ENCODE measurements at places on chromosomes 3 and 15.

DNA sequence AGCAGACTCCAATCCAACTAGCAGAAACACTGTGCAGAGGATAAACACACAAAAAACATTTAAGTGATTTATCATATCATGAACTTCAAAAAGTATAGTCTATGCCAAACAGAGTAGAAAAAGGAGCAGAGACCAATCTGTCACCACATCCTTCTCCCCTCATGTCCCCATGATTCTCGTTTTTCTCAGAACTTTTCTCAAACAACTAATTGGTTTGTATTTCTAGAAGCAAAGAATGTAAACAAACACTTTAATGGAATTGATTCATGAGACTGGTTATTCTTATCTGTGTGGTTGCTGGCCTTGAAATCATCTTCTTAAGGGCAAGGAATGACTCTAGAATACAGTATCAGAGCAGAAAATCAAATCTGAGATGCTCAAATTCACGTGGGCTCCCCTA is 294.2 kb upstream of the THBS1 start:
- peak; percentile 37 for DNase-seq

DNA sequence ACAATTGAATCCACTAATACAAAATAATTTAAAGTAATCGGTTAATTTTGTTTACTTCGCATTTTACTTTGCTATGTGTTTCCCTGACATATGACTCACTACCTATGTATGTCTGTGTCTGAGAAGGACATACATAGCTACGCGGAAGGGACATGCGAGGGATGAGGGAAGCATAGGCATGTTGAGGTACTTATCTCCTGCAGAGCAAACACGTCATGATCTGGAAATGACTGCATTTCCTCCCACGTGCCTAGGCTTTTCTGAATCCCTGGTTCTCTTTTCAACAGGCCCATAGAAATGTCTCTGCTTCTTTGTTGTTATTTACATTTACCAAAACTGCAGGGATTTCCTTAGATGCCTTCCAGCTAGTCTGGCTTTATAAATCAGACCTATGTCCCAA is 27.5 kb downstream of the ALCAM start:
- no peak for DNase-seq

DNA sequence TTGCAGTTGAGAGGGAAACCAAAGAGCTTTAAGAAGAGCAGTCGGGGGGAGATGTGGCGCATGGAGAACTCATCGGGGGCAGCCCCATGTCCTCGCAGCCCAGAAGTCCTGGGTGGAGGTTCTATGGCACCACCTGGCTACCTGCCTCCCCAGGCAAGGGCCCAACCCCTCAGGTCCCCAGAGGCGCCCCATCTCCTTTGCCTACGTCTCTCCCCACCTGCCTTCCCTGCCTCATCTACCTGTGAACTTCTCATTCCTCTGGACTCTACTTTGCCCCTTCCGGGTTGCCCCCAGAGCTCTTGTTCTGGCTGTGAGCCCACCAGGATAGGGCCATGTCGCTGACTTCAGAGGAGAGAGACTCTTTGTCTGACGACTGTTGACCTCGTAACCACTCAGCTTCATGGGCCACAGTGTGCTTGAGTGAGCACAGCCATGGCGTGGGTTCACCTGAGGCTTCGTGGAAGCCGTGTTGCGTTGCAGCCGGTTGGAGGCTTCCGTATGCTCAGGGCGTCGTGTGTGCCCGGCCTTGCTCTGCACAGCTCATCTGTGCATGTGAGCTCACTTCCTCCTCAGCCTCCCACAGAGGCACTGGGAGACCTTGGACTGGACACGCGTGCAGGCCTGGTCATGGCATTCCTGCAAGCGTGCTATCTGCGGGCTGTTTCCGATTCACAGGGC is 13.4 kb downstream of the APBA2 start:
- DNase-seq: no peak

GRCh38 chr3:37980462-37981347 is 9.9 kb upstream of the VILL start:
- DNase-seq: no peak

- DNase-seq: no peak
Measured at GRCh38 chr3:115186351-115187148, 39.5 kb upstream of the ZBTB20 start.

- DNase-seq: peak; percentile 64
Measured at GRCh38 chr3:181561139-181562031, 150.3 kb upstream of the SOX2 start.

GRCh38 chr3:139721370-139721769 is 43.6 kb upstream of the NMNAT3 start:
- no peak for DNase-seq

- no peak for DNase-seq
Measured at GRCh38 chr3:23913873-23914743, 2.7 kb downstream of the NKIRAS1 start.

GRCh38 chr15:67341539-67341938 is 87.0 kb downstream of the IQCH start:
- no peak for DNase-seq

GRCh38 chr3:150605998-150606641 is 3.0 kb downstream of the SELENOT start:
- DNase-seq: no peak

DNA sequence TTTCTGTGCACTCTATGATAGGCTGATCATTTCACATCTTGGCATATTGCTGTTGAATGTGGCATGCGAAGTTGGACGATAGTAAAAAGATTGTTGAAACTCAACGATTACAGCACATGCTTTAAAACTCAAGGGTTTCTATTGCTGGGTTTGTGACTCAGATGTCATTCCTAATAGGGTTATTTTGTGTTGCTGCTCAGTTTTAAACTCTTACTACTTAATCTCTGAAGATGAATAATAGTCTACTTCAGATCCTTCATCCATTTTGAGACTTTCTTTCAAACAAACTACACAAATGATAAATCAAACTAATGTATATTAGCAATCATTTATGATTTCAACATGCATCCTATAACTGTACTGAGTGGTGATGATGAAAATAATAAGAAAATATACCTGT is 71.3 kb upstream of the MBNL1 start:
- DNase-seq: no peak

GRCh38 chr3:122690096-122690495 is 9.5 kb downstream of the PARP14 start:
- no peak for DNase-seq

DNA sequence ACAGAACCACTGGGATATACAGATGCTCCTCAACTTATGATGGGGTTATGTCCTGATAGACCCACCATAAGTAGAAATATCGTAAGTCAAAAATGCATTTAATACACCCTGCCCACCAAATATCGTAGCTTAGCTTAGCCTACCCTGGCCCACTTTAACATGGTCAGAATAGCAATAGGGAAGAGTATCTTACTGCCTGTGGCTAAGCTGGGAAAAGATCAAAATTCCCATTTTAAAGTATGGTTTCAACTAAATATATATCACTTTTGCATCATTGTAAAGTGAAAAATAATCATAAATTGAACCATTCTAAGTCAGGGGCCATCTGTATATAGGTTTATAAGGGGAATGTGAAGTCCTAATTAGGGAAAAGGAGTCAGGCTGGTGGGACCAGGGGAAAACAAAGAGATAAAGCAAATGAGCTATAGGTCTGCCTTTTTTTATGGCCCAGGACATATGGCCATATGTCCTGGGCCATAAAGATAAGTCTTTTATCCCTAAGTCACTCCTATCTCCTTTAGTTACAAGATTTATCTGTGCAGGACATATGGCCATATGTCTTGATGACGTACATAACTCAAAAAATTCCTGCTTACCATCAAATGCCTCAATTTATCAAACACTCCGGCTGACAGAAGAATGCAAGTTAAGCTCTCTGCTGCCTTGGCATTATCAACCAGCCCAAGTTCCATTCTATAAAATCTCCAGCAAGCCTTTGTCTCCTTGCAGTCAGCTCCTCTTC is 11.2 kb downstream of the RTP3 start:
- DNase-seq: no peak

DNA sequence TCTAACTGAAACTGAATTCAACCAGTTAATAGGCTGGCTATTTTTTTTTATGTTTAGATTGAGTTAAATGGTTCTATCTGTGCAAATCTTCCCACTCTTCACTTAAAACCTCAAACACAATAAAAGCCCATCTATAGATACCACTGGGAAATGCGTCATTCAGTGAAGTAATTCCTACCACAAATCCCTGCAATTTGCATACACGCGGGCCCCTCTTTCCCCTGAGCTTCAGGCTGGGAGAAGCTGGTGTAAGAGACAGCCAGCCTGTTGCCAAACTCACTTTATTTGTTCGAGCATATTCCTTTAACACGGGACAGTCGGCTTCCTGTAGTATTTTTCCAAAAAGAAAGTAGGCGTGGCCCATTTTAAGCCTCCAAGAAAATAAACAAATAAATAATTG is 26.0 kb upstream of the MCTP2 start:
- no peak for DNase-seq

DNA sequence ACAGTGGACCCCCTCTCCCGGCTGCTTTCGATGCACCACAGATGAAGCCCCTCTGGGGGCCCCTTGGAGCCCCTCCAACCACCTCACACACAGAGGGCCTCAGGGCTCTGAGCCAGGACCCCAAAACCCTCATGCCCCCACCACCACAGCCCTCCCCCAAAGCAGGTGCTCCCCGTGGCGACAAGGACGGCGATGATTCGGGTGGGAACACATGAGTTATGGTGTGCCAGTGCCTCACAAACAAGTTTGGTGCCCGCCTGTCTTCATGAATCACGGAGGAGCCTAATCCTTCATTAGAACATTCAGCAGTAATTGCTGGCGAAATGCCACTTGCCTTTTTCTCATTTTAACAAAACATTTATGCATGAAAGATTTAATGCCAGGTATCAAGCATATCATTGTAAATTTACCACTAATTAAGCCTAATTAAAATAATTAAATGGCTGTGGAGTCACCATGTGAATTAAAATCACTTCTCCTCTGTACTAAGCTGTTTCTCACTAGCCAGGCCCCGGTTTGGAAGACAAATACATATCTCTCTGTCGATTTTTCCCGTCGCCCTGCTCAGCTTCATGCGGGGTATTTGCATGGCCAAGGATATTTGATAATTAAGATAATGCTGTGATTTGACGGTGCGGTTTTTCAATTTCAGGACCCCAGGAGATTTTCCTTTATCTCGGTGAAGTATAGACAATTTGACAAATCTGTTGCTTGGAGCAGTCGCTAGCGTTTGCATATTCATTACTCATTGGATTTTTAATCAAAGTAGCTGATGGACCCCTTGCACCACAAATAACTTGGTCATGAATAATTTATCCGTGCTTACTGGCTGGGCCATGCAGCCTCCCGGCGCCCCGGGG is 157.0 kb downstream of the TLE3 start:
- peak; percentile 84 for DNase-seq

GRCh38 chr15:90883976-90884718 is at the start of gene FES:
TSS of gene FES (plus strand) at chr15:90884504. CDS start at chr15:90885046, 542 bp downstream.
- DNase-seq: no peak

DNA sequence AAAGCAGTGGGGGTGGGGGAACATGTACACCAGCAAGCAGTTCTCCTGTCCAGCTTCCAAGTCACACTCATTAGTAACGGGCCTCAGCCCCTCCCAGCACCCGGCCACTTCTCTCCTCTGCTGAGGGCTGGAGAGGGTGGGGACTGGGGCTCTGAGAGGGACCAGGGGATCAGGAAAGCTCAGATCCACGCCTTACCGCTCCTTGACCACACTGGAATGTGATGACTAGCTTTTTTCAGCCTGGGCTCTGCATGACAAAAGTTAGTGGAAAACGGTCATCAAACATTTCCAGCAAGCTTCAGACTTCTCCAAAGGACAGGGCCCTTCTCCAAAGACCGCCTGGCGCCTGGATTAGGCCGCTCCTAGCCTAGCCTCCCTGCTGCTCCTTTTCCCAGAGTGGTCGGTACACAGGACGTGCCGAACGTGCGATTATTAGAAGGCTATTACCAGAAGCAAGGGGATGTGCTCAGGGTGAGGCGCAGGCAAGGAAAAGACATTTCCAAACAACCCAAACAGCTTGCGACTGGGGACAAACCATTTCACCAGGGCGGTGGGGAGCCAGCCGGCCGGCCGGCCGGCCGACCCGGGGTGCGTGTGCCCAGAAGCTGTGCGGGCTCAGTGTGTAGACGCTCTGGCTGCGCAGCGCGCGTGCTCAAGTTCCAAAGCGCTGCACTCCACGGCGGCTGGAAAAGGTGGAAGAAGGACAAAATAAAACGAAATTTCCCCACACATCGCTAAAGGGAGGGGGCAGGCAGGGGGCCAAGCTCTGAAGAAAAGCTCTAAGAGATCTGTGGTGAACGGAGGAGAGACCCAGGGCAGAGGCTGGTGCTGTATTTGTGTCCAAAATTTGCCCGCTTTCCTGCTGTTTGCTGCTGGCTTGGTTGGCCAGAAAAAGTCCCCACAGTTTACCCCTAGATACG is 51.0 kb upstream of the SSR3 start:
- DNase-seq: peak; percentile 74

GRCh38 chr3:30615615-30616346 is 9.4 kb downstream of the TGFBR2 start:
- DNase-seq: no peak

DNA sequence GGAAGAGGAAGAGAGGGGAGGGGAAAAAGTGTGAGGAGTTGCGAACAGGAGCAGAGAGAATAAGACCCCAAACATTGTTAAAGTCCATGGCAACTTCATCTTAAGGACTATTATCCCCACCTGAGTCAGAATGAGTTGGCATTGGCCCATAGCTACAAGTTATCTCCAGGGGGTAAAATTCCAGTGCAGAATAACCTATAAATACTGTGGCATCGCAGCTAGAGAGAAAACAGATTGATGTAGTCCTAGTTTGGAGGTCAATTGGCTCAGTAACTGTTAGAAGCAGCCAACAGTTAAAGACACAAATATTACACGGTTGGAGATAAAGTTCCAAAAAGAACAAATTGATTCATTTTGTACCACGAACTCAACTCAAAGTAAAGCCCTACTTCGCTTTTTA is 313.9 kb upstream of the CCDC54 start:
- DNase-seq: no peak

All from NCI-H69 (cell line).